ENCODE measurements at places on chromosomes 11 and 22. TPM values are rescaled to one million over a fixed set of nuclear protein-coding genes. Genes with fewer than 3 reads are reported as not detected.
A peak's percentile ranks its signal among the peaks of the same experiment; 100 is the strongest.

The MS4A7 gene
- total RNA-seq, result not detected

DNA sequence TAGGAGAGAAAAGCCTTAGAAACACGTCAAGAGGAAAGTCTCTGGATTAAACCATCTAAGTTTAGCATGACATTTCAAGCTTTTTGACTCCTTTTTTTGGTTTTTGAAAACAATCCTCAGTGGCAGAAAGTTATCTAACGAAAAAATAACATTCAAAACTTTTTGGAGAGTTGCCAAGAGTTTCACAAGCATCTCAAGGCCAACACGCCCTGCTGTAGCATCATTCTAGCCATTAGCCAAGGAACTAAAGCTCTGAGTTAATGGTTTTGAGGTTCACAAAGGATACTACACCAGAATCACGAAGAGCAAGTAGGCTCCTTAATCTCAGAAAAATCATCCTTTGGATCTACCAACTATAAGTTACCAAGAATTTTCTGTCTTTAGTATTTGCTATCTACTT, 94.8 kb downstream of the PICALM start:
- no peak for DNase-seq

The GAB4 gene
- not detected for total RNA-seq

- no peak for DNase-seq
These were observed 1.5 kb upstream of the PLEKHA7 start for GRCh38 chr11:17015627-17016126.

DNA sequence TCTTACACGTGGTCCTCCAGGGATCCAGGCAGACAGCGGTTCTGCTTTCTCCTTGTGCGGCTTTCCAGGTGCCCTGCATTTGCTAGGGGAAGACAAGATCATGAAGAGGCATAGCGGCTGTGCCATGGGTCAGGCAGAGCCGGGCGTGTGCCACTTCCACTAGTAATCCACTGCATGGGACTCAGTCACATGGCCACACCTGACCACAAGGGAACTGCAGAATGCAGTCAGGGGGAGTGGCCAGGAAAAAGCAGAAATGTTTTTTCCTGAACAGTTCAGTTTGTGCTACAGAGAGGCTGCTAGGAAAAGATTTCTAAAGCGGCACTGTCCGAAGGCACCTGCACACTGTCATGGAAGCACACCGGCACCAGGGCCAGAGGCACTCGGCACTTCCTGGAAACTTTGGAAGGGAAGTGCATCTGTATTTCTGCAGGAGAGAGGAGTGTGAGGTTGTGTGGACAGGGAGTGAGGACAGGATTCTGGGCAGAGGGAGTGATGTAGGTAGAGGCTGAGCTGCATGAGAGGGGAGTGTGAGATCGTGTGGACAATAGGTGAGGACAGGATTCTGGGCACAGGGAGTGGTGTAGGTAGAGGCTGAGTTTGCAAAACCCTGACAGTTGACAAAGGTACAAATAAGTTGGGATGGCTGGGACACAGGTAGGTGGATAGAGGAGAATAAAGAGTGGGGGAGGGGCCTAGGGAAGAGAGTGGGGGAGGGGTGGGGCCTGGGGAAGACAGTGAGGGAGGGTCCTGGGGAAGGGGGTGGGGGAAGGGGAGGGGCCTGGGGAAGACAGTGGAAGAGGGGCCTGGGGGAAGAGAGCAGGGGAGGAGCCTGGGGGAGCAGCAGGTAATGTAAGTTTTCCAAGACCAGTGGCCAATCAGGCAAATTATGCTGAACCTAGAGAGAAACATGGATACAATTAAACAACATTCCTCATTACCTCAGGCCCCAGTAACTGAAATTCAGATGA, 1436.3 kb downstream of the TBC1D22A start:
- DNase-seq, result peak; percentile 19

The C1QTNF5 gene
- not detected for total RNA-seq

- no peak for DNase-seq
These were observed 12.2 kb upstream of the PIM3 start for GRCh38 chr22:49948116-49948957.

- DNase-seq, result peak; percentile 43
These were observed 189.8 kb downstream of the CSNK2A3 start for GRCh38 chr11:11163236-11163635.

DNA sequence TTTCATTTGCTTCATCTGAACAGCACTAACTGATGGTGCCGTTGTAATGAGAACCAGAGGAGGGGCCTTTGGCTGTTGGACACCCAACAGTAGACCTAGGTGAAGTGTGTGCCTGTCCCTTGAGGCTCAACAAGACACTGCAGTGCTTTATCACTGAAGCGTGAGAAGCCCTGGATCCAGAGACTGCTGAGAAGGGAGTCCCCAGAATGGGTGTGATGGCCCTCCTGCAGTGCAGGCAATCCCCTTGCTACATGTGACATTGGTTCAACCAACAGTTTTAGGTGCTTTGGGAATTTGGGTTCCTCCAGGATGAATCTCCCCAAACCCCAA, 125.6 kb downstream of the BRD1 start:
- no peak for DNase-seq

DNA sequence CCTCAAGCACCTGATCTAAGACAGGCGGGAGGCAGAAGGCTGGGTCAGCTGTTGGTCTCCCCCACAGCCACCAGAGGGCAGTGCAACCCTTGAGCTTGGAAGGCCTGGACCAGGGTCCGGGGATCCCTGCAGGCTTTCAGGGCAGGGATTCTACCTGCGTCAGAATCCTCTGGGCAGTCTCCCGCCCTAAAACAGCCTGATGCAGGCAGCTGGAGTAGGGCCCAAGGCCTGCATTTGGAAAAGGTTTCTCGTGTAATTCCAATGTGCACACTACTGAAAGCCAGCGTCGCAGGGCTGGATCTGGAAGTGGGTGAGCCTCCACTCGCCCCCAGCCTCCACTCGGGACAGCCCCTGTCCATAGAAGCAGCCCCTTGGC, 31.8 kb downstream of the BID start:
- DNase-seq, result peak; percentile 81

DNA sequence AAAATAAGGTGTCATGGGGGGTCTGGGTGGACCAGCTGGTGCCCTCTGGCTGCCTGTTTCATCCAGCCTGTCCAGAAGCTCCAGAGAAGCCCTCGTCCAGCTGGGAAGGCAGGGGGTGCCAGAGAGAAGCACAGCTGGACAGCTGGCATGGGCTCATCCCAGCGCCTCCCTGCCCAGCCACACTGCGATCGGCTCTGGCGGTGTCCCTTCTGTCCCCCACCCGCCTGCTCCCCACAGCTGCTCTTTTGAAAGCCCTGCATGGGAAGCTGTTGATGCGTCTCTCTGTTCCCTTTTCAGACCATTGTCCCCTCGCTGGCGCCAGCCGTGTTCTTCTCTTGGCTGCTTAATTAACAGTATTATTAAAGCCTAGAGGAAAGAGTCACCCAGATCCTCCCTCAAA, 86.5 kb downstream of the MN1 start:
- DNase-seq, result peak; percentile 38

DNA sequence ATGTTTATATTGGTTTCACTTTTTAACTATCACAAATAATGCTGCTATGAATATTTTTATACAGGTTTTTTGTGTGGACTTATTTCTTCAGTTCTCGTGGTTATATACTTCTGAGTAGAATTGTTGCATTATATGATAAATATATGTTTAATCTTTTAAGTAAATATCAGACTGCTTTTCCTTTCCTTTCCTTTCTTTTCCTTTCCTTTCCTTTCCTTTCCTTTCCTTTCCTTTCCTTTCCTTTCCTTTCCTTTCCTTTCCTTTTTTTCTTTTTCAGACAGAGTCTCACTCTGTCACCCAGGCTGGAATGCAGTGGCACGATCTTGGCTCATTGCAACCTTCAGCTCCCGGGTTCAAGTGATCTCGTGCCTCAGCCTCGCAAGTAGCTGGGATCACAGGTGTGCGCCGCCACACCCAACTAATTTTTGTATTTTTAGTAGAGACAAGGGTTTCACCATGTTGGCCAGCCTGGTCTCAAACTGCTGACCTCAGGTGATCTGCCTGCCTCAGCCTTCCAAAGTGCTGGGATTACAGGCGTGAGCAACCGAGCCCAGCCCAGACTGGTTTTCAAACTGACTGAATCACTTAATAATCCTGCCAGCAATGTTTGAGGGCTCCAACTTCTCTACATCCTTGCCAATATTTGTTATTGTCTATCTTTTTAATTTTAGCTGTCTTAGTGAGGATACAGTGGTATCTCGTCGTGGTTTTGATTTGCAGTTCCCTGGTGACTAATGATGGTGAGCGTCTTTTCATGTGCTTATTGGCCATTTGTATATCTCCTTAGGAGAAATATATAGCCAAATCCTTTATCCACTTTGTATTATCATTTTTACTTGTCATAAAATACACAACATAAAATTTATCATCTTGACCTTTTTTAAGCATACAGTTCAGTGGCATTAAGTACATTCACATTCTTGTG, 21.9 kb downstream of the HTR3B start:
- peak; percentile 27 for DNase-seq

GRCh38 chr11:92306966-92307510, 82.4 kb downstream of the FAT3 start:
- DNase-seq, result no peak

The CDC45 gene
- 44.2 TPM for total RNA-seq

- no peak for DNase-seq
These were observed 32.2 kb downstream of the TSPAN18 start for GRCh38 chr11:44758983-44759382.

- no peak for DNase-seq
These were observed 24.0 kb downstream of the TPST2 start for GRCh38 chr22:26565889-26566288.

DNA sequence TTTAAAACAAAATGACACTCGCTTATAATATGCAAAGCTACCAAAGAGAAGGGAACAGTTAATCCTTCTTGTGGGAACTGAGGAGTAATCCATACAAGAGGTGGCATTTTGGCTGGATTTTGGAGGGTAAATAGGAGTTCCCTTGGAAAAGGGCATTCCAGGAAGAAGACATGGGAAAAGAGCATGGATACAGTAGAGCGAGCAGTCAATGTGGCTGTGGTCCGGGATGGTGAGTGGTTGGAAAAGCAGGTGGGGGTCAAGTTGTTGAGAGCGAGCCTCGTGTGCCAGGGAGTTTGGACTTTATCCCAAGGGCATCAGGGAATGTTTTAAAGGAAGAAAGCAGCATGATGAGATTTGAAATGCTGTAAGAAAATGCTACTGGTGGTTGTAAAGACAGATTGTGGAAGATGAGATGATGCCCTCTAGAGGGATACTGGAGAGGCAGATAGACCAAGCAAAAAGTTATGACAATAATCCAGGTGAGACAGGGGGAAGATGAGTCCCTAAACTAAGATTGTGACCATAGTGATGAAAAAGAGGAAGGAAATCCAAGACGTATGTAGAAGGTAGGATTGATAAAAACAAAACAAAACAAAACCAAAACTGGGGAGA, 3.8 kb upstream of the MMP7 start:
- DNase-seq, result no peak

- no peak for DNase-seq
These were observed 44.0 kb downstream of the IGF2 start for GRCh38 chr11:2095198-2095520.

GRCh38 chr22:19916941-19917340, 24.6 kb upstream of the COMT start:
- no peak for DNase-seq

The TMEM25 gene
- total RNA-seq, result not detected

- DNase-seq, result peak; percentile 37
These were observed 10.8 kb upstream of the LDHA start for GRCh38 chr11:18383388-18384156.

The ZNRD2 gene
- 32.4 TPM for total RNA-seq

GRCh38 chr11:20131788-20132666, 28.2 kb downstream of the DBX1 start:
- no peak for DNase-seq

DNA sequence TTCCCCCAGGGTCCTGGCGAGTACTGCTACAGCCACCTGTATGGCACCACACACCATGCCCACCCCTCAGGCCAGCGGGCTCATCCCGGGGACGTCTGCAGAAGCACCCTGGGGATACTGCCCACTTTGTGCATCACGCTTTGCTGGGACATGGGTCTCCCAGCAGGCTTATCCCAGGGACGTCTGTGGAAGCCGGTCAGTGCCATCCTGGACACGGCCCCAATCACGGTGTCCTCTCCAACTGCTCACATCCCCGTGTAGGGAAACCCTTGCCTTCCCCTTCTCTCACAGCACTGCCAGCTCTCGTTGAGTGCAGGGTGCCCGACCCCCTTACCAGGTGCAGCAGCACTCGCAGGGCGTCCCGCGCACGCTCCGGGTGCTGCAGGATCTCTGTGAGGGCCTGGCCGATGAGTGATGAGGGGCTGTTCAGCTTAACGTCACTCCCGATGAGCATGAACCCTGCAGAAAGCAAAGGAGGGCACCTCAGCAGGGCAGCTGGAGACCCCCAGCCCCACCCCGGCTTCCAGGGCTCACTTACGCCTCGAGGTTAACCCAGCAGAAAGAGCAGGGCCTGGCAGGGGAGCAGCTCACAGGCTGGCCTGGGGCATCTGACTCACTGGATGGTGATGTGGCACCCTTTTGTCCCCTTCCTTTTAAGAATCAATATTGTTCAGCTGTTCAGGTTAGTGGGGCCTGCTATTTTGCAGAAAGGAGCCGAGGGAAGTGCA, 76.9 kb upstream of the PITPNB start:
- DNase-seq, result no peak

The TRIM51 gene
- 23.9 TPM for total RNA-seq

The BEST1 gene
- 47.8 TPM for total RNA-seq

DNA sequence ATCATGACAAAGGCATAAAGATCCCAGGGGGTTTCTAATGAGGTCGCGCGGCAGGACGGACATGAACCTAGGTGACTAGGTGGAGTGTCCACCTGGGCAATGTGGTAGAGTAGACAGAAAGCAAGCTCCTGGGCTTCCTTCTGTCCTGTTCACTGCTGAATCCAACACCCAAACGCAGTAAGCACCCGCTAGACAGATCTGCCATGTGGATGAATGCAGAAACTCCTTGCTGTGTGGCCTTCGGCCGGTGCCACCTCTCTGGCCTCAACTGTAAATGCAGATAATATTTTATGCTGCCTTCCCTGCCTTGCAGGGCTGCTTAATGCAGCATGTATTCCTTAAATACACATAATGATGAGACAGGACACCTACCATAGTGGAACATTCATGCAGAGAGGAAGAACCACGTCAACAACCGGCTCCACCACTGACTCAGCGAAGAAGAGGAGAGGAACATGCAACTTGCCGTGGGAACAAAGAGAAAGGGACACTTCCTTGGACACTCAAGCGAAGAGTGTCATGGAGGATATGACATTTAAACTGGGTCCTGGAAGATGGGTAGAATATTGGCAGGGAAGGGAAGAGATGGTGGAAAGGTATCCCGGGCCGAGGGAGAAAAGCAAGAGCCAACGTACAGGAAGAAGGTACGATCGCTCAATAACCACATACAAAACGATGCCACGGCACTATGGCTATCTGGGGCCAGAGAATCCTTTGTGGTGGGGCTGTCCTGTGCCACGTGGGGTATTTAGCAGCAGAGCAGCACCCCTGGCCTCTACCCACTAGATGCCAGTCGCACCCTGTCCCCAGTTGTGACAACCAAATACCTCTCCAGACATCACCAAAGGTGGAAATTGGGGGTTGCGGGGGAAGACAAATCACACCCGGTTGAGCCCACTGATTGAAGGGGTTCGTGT, 30.8 kb downstream of the MYH9 start:
- no peak for DNase-seq

Data from SK-MEL-5 (cell line).